Motor neuron (in vitro differentiated cells): ENCODE measurements at places on chromosomes 11 and 22.

- no peak for ATAC-seq
These were observed 2.0 kb upstream of the JAML start for GRCh38 chr11:118226781-118227180.

DNA sequence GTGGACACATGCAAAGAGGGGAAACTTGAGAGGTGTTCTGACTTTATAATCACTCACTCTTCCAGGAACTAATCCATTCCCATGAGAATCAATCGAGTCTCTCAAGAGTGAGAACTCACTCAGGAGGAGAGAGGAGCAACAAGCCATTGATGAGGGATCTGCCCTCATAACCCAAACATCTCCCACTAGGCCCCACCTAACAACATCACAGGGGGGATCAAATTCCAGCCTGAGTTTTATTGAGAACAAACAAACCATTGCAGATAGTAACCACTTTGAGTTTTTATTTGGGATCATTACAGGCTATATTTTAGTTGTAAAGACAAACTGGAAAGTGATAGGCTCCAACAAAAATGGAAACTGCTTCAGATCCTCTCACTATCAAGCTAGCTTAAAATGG, 328.8 kb upstream of the CTSC start:
- ATAC-seq: no peak

DNA sequence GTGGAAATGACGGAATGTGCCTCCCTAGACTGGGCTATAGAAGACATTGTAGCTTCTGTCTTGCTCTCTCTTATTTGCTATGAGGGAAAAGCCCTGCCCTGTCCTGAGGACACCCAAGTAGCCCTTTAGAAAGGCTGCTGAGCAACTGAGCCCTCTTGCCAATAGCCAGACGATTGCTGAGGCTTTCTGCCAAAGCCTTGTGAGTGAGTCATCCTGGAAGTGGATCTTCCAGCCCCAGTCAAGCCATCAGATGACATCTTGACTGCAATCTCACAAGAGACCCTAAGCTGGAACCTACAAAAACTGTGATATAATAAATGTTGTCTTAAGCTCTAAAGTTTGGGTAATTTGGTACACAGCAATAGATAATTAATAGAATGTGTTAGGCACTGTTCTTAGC, 3.9 kb upstream of the TRAF6 start:
- no peak for ATAC-seq

- no peak for ATAC-seq
These were observed 5.8 kb downstream of the GRIK4 start for GRCh38 chr11:120517390-120517761.
